ENCODE measurements at places on chromosomes 3 and 15. TPM values are rescaled to one million over a fixed set of nuclear protein-coding genes. Genes with fewer than 3 reads are reported as not detected.
A peak's percentile ranks its signal among the peaks of the same experiment; 100 is the strongest.

The PIGZ gene
- 9.2 TPM for total RNA-seq

GRCh38 chr3:144314946-144315345 lies 343.3 kb downstream of the DIPK2A start:
- no peaks in the 10 kb centered on the region for H3K36me3 ChIP-seq
- no peak for DNase-seq
- no peak overlapping the region for H3K27ac ChIP-seq
- H3K4me3 ChIP-seq = no peak overlapping the region
- no peaks in the 10 kb centered on the region for H3K27me3 ChIP-seq

- peaks cover 4% of the 10 kb centered on the region for H3K4me1 ChIP-seq
- no peak overlapping the region for H3K4me3 ChIP-seq
- H3K36me3 ChIP-seq = no peaks in the 10 kb centered on the region
- H3K27me3 ChIP-seq = no peaks in the 10 kb centered on the region
- H3K27ac ChIP-seq = no peak overlapping the region
Measured at GRCh38 chr3:36959821-36960220, 15.0 kb upstream of the TRANK1 start.

DNA sequence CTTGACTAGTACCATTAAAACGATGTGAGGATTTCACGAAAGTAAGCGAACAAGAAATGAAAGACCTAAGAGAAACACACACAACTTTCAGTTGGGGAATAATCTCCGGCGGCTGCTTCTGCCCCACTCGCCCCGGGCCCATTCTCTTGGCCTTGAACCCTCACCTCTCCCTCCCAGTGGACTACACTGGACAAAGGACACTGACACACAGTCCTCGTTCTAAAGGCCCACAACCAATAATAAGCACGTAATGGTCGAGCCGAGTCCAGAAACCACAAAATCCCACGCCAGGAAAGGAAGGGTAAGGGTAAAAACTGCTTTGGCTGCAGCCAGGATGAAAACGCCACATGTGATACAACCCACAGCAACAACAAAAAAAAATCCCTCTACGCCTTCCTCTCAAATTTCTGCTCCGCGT lies 469 bp downstream of the ZNF770 start:
- H3K27ac ChIP-seq = peak overlapping the region; percentile 94
- H3K4me1 ChIP-seq = peaks cover 40% of the 10 kb centered on the region
- H3K4me3 ChIP-seq = peak overlapping the region; percentile 83
- peaks cover 18% of the 10 kb centered on the region for H3K36me3 ChIP-seq

DNA sequence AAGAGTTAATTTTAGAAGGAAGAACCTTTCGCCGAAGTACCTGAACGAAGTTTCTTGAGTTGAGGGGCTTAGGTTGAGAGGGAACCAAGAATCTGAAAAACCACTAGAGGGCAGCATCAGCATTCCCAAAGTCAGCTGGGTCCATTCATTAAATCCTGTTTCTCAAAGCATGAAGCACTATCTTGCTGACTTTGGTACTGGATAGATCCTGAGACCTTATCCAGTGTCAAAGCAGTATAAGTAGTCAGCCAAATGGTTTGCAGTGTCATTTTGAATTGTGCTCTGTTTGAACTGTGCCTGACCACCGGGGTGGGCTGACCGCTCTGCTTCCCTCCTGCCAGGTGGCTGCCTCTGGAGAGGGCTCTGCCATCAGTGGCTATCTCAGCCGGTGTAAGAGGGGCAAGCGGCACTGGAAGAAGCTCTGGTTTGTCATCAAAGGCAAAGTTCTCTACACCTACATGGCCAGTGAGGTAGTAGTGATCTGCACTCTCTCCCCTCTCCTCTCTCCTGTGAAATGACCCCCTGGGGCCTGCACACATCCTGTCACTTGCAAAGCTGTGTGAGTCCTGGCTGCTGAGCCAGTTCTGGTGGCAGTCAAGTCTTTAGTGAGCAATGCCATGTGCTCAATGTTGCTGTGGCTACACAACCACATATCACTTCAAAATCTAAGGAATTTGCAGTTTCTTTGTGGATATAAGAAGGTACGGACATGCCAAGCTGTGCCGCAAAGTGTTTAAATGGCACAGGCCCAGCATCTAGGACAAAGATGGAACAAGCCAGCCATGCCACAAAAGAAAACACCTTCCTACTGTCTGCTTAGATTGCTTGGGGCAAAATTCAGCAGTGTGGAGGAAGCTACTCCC lies 21.4 kb upstream of the NR2C2 start:
- H3K4me3 ChIP-seq = no peak overlapping the region
- no peak for DNase-seq
- no peak overlapping the region for H3K27ac ChIP-seq
- no peaks in the 10 kb centered on the region for H3K27me3 ChIP-seq
- peaks cover 22% of the 10 kb centered on the region for H3K36me3 ChIP-seq
- H3K4me1 ChIP-seq = peaks cover 2% of the 10 kb centered on the region
